Heart right ventricle (tissue), 16 donors: ENCODE measurements at places on chromosomes 3 and 15.

DNA sequence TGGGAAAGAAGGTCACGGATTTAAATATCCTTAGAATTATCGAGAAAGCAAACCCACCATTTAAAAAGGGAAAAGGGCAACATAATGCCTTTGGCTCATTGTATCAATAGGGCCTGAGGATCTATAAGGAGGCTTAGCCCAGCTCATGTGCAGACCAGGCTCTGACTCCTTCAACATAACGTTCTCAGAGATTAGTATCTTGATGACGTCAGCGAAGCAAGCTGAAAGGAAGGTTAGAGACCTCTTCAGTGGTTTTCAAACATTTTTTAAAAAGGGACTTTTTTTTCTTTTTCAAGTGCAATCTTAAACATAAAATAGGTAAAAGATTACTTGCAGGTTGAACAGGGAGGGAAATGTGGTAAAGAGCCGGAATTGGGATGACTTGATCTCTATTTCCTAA, 463.9 kb upstream of the ADAMTS9 start:
- H3K4me3 ChIP-seq: no peak overlapping the region
- H3K27ac ChIP-seq: no peak overlapping the region
- no peak for DNase-seq
- H3K36me3 ChIP-seq: no peaks in the 10 kb centered on the region
- no peaks in the 10 kb centered on the region for H3K4me1 ChIP-seq

DNA sequence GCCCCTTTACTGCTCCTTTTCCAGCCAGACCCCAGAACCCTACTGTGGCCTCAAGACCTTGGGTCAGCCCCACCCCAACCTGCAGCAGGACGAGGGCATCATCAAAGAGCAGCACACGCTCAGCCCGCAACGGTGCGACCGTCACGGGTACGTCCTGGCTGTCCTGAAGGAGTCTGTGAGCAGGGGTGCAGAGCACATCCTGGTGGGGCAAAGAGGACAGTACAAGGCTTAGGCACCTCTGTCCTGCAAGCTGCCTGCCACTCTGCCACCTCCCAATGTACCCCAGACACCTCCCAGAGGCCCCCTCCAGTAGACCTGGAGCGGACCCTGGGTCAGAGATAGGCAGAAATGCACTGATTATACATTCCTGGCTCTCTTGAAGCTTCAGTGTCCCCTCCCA, 8.0 kb downstream of the ALS2CL start:
- no peaks in the 10 kb centered on the region for H3K27me3 ChIP-seq
- peaks cover 79% of the 10 kb centered on the region for H3K36me3 ChIP-seq
- no peak for DNase-seq
- no peak overlapping the region for H3K4me3 ChIP-seq
- no peak overlapping the region for H3K27ac ChIP-seq

- no peak for DNase-seq
- no peaks in the 10 kb centered on the region for H3K4me1 ChIP-seq
- H3K27ac ChIP-seq: no peak overlapping the region
Measured at GRCh38 chr15:51403072-51403878, 61.8 kb downstream of the GLDN start.

GRCh38 chr15:98333251-98333650, 315.1 kb upstream of the IGF1R start:
- H3K27ac ChIP-seq: no peak overlapping the region
- no peaks in the 10 kb centered on the region for H3K27me3 ChIP-seq
- no peak for DNase-seq
- H3K36me3 ChIP-seq: no peaks in the 10 kb centered on the region

GRCh38 chr15:33756961-33757360, 211.3 kb upstream of the CHRM5 start:
- H3K27me3 ChIP-seq: peaks cover 10% of the 10 kb centered on the region
- no peak overlapping the region for H3K4me3 ChIP-seq

GRCh38 chr3:184514171-184514490, 47.5 kb upstream of the EPHB3 start:
- H3K4me3 ChIP-seq: peak overlapping the region; percentile 52
- H3K36me3 ChIP-seq: no peaks in the 10 kb centered on the region
- DNase-seq: no peak
- no peaks in the 10 kb centered on the region for H3K4me1 ChIP-seq
- H3K27me3 ChIP-seq: peaks cover 45% of the 10 kb centered on the region
- H3K27ac ChIP-seq: peak overlapping the region; percentile 66

- no peak for DNase-seq
- no peaks in the 10 kb centered on the region for H3K4me1 ChIP-seq
- H3K4me3 ChIP-seq: no peak overlapping the region
- H3K27ac ChIP-seq: no peak overlapping the region
- no peaks in the 10 kb centered on the region for H3K36me3 ChIP-seq
Measured at GRCh38 chr3:110577854-110578253, 493.8 kb upstream of the NECTIN3 start.

DNA sequence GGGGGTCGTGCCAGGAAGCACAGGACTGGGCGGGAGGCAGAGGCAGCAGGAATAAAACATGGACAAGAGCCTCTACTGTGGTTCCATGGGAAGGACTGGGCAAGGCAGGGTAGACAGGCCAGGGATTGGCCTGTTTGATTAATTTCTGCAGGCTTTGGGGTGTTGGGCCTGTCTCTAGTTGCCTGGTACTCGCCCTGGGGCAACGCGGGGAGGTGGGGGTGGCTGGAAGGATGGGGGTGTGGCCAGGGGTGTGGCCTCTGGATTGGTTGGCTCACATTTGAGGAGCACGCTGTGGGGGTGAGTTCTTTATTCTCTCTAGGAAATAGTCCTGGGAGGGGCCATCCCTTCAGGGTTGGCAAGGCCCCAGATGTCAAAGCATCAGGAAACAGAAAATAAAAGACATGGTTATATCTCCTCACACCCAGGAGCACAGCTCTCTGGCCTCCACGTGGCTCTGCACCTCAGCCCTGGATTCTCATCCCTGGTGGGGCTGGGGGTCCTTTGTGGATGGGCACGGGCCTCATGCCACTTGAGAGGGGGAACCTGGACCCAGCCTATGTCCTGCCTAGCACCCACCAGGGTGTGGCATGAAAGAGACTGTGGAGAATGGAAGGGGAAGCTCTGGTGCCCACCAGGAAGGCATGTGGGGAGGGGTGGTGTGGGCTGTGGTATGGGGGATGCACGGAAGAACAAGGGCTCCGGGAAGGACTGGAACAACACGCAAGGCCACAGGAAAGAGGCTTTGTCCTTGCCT, 223.0 kb upstream of the LYSMD4 start:
- H3K36me3 ChIP-seq: no peaks in the 10 kb centered on the region
- no peak overlapping the region for H3K27ac ChIP-seq
- DNase-seq: no peak
- H3K27me3 ChIP-seq: peaks cover 3% of the 10 kb centered on the region

- no peak for DNase-seq
- H3K4me1 ChIP-seq: no peaks in the 10 kb centered on the region
- no peaks in the 10 kb centered on the region for H3K27me3 ChIP-seq
- no peak overlapping the region for H3K4me3 ChIP-seq
- no peak overlapping the region for H3K27ac ChIP-seq
Measured at GRCh38 chr3:113136544-113136943, 74.8 kb upstream of the BOC start.

DNA sequence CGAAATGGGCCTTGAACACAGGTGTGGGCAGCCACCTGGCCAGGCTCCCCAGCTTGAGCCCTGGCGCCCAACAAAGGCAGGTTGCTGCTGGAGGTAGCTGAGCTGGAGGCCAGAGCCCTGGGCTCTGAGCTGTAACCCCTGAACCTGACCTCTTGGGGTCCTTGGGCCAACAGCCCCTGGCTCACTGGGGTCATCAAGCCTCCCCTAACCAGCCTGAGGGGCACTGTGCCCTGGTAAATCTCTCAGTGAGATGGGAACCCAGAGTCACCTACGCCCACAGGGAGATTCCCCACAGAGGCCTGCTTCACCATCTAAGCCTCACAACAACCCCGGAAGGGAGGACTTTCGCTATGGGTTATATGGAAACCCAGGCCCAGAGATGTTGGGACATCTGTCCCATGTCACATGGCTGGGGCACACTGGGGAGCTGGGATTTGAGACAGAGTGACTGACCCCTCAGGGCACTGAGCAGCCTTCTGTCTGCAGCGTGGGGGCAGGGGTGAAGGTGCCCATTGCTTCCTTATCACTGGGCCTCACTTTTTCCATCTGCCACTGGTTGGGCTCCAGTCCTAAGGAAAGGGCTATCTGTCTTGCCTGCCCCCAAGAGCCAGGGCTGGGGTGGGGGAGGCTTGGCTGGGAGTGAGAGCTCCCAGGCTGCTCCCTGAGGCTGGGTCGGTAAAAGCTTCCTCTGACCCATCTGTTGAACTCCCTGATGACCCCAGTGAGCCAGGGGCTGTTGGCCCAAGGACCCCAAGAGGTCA, 59.1 kb downstream of the IQSEC1 start:
- no peak for DNase-seq
- H3K27me3 ChIP-seq: no peaks in the 10 kb centered on the region
- no peaks in the 10 kb centered on the region for H3K36me3 ChIP-seq
- H3K4me1 ChIP-seq: peaks cover 19% of the 10 kb centered on the region

GRCh38 chr3:36697229-36698001, 66.9 kb downstream of the DCLK3 start:
- H3K27ac ChIP-seq: no peak overlapping the region
- H3K4me1 ChIP-seq: no peaks in the 10 kb centered on the region
- no peaks in the 10 kb centered on the region for H3K36me3 ChIP-seq
- no peak overlapping the region for H3K4me3 ChIP-seq
- DNase-seq: no peak
- H3K27me3 ChIP-seq: no peaks in the 10 kb centered on the region

GRCh38 chr3:175070946-175071345, 211.8 kb downstream of the NAALADL2 start:
- H3K27me3 ChIP-seq: no peaks in the 10 kb centered on the region
- no peaks in the 10 kb centered on the region for H3K4me1 ChIP-seq
- no peak overlapping the region for H3K4me3 ChIP-seq
- no peak for DNase-seq

DNA sequence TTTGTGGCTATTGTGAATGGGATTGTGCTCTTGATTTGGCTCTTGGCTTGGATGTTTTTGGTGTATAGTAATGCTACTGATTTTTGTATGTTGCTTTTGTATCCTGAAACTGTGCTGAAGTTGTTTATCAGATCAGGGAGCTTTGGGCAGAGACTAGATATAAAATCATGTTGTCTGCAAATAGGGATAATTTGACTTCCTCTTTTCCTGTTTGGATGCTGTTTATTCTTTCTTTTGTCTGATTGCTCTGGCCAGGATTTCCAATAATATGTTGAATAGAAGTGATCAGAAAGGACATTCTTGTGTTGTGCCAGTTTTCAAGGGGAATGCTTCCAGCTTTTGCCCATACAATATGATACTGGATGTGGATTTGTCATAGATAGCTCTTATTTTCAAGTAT, 66.1 kb downstream of the CHCHD6 start:
- no peaks in the 10 kb centered on the region for H3K27me3 ChIP-seq
- H3K4me1 ChIP-seq: no peaks in the 10 kb centered on the region
- no peak overlapping the region for H3K4me3 ChIP-seq
- no peaks in the 10 kb centered on the region for H3K36me3 ChIP-seq
- no peak overlapping the region for H3K27ac ChIP-seq
- no peak for DNase-seq

DNA sequence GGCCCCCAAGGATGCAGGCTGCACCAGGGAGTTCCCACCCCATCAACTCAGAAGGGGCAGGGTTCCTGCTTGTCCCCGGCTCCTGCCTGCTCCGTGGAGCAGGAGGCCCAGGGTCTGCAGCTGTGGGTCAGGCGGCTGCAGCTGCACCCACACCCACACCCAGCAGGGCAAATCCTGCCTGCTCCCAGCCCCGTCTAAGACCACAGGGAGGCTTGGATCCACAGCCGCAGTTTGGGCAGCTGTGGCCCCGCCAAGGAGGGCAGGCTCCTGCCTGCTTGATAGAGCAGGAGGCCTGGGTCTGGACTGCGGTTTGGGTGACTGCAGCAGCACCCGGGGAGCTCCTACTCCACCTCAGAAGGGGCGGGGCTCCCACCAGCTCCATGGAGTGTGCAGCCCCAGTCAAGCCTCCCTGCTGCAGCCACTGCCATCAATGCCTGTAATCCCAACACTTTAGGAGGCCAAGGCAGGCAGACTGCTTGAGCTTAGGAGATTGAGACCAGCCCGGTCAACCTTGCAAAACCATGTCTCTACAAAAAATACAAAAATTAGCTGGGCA, 163.6 kb downstream of the OSBPL10 start:
- DNase-seq: no peak
- H3K36me3 ChIP-seq: no peaks in the 10 kb centered on the region
- H3K4me1 ChIP-seq: no peaks in the 10 kb centered on the region
- no peak overlapping the region for H3K4me3 ChIP-seq
- H3K27ac ChIP-seq: no peak overlapping the region

GRCh38 chr3:15299036-15299435, 33.4 kb downstream of the SH3BP5 start:
- no peak for DNase-seq
- peaks cover 62% of the 10 kb centered on the region for H3K4me1 ChIP-seq
- no peaks in the 10 kb centered on the region for H3K27me3 ChIP-seq
- peaks cover 15% of the 10 kb centered on the region for H3K36me3 ChIP-seq

DNA sequence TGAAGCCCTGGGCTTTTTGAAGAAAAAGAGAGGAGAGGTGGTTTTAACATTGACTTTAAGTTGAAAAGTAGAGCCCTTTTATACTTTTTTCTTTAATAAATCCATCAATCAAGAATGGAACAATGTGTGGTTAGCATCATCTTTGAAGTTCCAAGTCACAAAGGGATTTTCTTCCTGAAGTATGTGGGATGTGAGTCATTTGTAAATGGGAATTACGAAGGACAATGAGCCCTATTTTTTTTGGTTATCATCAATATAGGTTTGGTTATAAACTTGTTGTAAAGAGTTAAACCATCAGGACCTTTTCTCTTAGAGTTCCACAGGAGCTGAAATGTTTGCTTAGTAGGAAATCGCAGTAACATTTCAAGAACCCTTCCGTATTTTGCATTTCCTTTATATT, 38.3 kb downstream of the PIK3CA start:
- no peak overlapping the region for H3K27ac ChIP-seq
- H3K27me3 ChIP-seq: no peaks in the 10 kb centered on the region
- peaks cover 67% of the 10 kb centered on the region for H3K4me1 ChIP-seq
- no peak for DNase-seq
- no peaks in the 10 kb centered on the region for H3K36me3 ChIP-seq

GRCh38 chr3:57142411-57142723, 22.8 kb downstream of the IL17RD start:
- H3K27ac ChIP-seq: no peak overlapping the region
- no peak overlapping the region for H3K4me3 ChIP-seq
- H3K36me3 ChIP-seq: no peaks in the 10 kb centered on the region

GRCh38 chr15:63698692-63699091, 101.5 kb downstream of the FBXL22 start:
- no peak overlapping the region for H3K4me3 ChIP-seq
- DNase-seq: no peak
- no peaks in the 10 kb centered on the region for H3K27me3 ChIP-seq
- H3K36me3 ChIP-seq: peaks cover 87% of the 10 kb centered on the region
- H3K4me1 ChIP-seq: peaks cover 2% of the 10 kb centered on the region

GRCh38 chr15:32687556-32687955, 30.2 kb upstream of the GREM1 start:
- H3K4me3 ChIP-seq: no peak overlapping the region
- no peak overlapping the region for H3K27ac ChIP-seq
- no peak for DNase-seq
- H3K27me3 ChIP-seq: no peaks in the 10 kb centered on the region
